ENCODE measurements at places on chromosomes 7 and 10.

- DNase-seq: peak; percentile 45
Measured at GRCh38 chr10:103416436-103417147, 20.2 kb downstream of the PDCD11 start.

GRCh38 chr10:80709866-80710265 lies 172.2 kb downstream of the SH2D4B start:
- DNase-seq: no peak

- no peak for DNase-seq
Measured at GRCh38 chr7:1106793-1107421, 19.0 kb downstream of the GPER1 start.

- no peak for DNase-seq
Measured at GRCh38 chr7:123415625-123416024, 118.8 kb downstream of the IQUB start.

DNA sequence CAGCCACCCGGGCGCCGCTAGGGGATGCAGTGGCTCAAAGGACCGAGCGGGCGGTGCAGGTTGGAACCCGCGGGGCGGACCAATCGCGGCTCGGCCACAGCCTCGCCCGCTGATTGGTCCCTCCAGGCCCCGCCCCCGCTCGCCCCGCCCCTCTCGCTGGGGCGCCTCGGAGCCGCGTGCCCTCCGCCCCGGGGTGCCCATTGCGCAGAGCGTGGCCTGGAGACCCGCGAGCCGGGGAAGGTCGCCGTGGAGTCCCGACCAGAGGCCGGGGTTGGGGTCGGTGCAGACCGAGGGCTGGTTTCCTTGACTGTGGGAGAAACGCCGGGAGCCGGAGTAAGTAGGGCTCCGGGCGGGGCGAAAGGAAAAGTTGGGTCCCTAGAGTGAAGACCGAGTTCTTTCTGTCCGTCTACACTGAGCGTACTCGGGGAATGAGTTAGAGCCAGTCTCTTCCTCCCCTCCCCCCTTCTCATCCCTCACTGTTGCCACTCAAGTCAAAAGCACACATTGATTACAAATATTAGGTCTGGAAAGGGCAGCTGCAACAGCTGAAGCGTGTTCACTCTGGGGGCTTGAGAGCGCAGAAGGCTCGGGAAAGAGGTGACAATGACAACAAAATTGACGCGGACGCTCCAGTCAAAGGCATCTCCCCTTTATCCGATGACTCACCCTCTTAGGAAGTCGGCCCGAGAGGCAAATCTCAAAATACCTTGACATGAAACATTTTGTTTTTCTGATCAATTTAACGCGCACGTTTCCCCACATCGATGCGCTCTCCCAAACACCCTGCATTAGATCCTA lies 843 bp upstream of the GATA3 start:
- DNase-seq: peak; percentile 92

DNA sequence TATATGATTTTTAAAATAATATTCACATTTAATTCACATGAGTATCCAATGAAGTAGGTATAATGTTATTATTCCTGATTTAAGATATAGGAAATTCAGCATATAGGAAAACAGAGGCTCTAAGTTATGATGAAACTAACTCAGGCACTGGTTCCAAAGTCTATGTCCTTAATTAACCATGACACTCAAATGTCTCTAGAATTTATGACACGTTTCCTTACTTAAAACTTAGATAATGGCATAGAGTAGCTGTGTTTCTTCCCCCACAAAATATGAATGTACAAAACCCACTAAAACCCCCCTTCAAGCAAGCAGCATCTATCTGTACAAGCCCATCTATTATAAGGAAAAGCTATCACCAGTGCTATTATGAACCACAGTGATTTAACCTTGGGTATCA lies 72.9 kb upstream of the CDK1 start:
- no peak for DNase-seq

- no peak for DNase-seq
Measured at GRCh38 chr10:27481486-27481885, 22.6 kb upstream of the RAB18 start.

DNA sequence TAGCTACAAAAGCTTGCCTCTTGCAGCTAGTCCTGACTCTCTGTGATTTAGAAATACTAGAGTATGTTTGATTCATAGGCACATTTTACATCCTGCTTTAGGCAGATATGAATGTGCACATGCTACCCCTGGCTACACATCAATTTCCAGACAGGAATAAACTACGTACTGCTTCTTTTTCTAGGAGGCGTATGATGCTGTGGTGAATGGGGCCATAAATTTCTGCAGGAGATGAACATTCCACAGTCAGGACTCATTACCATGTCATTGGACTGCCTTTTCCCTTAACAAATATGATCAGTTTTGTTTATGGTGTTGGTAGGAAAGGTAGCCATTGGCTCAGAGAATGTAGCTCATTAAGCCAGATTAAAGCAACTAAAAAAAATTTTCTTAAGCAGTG lies 50.1 kb upstream of the IFRD1 start:
- no peak for DNase-seq

DNA sequence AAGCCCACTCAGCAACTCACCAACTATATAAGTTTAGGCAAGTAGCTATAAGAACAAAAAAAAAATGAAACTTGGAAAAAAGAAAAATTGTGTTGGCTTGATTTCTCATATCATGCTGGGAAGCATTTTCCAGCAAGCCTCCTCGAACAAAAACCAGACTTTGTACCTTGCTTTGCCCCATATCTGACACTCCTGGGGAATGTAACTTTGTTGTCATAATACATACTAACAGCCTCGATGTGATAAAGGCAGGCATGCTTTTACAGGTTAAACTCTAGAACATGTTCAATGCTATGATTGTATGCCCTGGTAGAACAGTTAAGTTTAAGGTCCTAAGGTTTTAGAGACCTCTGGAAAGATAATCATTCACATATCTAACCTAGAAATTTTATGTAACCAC lies 11.6 kb downstream of the CFAP43 start:
- no peak for DNase-seq

DNA sequence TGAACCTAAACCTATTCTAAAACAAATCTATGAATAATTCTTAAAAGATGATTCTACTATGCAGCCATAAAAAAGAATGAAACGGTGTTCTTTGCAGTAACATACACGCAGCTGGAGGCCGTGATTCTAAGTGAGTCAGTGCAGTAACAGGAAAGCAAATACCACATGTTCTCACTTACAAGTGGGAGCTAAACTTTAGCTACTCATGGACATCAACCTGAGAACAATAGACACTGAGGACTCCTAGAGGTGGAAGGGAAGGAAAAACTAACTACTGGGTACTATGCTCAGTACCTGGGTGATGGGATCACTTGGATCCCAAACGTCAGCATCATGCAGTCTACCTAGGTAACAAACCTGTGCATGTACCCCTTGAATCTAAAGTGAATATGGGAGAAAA lies 575.0 kb upstream of the MGMT start:
- no peak for DNase-seq

DNA sequence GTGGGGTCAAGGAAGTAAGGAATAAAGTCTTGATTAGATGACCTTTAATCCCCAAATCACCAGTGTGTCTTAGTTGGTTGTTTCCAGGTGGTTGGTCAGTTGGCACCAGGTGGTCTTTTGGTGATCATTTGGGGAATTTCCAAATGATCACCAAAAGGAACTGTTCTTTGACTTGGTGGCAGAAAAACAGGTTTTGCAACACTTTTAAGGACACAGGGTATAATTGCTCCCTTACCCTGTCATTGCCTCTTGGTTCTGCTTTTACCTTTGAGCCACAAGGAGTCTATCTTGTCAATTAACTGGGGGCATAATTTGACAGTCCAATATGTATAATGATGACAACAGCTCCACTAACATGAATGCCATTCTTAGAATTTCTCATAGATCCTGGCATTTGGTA lies 104.2 kb downstream of the ADK start:
- DNase-seq: no peak

DNA sequence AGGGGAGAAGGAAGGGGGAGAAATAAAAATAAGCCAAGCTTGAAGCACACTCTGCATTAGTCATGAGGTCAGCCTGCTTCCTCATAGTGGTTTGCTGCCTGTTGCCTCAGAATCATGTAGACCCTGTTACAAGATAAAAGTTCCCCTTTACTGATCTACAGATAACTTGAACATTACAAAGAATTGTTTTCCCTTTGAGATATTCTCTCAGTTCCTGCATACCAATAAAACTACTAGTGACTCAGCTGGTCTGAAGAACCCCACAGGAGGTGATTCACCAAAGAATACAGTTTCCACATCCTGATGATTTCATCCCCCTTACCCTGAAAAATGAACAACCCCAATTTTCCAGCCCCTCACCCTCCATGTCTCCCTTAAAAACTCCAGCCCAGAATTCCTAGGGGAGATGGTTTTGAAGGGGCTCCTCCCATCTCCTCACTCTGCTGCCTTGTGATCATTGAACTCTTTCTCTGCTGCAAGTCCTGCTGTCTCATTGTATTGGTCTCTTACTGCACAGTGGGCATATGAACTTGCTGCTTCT lies 31.5 kb upstream of the NRP1 start:
- no peak for DNase-seq

DNA sequence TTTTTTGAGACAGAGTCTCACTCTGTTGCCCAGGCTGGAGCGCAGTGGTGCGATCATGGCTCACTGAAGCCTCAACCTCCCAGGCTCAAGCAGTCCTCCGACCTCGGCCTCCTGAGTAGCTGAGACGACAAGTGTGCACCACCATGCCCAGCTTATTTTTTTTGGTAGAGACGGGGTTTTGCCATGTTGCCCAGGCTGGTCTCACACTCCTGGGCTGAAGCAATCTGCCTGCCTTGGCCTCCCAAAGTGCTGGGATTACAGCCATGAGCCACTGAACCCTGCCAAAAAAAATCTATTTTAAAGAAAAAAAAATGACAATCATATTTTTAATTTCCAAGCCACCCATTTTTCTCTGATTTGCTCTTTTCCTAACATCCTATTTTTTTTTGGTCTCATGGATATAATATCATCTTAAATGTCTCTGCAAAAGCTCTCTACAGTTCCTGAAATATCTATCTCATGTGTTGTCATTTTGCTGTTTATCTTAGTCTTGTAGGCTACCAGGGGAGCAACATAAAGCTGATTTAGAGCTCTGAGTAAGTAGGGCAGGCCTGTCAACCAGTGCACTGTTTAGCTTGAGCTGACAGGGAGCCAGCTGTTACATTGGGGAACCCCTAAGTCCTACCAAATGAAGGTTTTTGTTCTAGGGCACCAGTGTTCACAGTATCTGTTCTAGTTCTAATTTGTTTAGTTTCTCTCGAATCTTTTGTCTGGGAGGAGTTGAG lies 29.9 kb upstream of the HBP1 start:
- DNase-seq: no peak

DNA sequence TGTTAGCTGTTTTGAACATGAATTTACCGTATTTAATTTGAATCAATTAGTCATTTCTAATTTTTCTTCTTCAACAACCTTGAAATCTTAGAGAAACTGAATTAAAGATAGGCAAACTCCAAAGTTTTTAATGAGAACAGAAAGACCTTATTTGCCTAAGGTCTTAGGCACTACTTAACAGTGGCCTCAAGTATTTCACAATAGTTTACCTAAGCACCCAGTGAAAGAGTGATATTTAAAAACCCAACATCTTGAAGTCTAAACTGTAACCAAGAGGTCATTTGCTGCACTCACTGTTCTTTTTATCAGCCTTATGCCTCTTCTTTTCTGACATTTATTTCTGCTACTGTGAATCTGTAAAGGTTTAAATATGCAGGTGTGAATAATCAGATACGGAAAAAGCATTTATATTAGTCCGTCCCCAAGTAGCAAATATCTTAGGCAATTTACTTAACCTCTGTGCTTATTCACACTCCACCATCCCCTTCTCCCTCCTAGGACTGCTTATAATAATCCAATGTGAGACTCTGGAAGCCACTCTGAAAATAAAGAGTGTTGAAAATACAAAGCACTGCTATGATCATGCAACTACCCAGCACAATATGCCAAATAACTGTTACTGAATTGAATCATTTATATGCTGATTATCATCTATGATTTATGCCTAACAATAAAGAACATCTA lies 105.7 kb downstream of the ELAPOR2 start:
- DNase-seq: no peak

GRCh38 chr10:123421461-123421860 lies 244.7 kb upstream of the GPR26 start:
- DNase-seq: no peak

DNA sequence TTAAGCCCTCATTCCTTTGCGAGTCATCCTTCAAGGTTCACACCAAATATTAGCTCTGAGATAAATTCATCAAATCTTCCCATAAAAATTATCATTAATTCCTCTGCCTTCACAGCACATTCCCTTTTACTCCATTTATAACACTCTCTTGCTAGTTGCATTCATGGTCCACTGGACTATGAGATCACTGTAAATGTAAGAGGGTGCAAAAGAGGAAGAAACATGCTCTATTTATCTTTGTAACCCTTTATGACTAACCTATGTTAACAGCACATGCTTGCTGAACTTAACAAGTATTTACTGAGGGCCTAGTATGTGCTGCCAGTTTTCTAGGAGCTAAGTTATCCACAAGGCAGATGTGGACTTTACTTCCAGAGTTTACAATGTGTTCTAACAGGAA lies 86.7 kb upstream of the TMEM168 start:
- DNase-seq: no peak

DNA sequence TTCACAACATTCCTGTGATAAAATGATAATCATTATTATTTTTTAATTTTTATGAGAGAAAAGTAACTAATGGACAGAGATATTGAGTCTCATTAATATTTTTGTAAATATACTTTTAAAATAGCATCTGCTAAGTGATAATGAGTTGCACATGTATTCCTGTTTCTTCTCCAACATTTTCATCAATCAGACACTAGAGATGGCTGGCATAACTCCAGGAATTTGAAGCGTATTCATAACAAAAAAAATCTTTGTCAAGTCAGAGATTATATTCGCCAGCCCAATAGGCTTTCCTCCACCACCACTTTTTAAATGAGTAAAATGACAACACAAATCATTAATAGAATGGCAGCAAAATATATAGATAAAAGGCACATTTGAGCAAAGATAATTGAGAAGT lies 524.0 kb upstream of the KCND2 start:
- DNase-seq: no peak

- no peak for DNase-seq
Measured at GRCh38 chr7:66919304-66919703, 1.7 kb upstream of the TMEM248 start.

GRCh38 chr7:141585592-141586510 lies 34.6 kb downstream of the AGK start:
- no peak for DNase-seq

- no peak for DNase-seq
Measured at GRCh38 chr7:7803715-7804178, 85.3 kb upstream of the RPA3 start.

- no peak for DNase-seq
Measured at GRCh38 chr10:72796042-72796441, 97.5 kb upstream of the OIT3 start.

DNA sequence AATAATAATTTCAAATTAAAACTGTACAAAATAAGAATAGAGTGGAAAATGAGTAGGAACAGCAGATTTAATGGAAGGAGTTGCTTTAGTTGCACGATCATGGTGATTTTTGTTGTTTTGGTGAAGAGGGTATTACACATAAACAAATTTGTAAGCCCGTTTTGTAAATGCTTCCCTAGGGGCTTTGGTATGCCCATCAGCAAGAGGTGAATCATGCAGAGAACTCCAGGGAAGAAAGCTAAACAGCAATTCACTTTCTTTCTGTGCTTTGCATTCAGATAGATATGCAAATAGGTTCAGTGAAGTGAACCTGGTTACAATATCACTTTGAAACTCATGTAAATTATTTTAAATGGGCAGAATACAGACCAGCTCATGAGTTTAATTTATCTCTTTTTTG lies 422.2 kb upstream of the MTPN start:
- no peak for DNase-seq

Measured in stimulated activated CD8-positive, alpha-beta memory T cell treated with anti-CD3 and anti-CD28 coated beads, Interleukin-15, amount 100 ng/mL, for 1 hour (primary cell).